ENCODE measurements at places on chromosomes 13 and 19. TPM values are rescaled to one million over a fixed set of nuclear protein-coding genes. Genes with fewer than 3 reads are reported as not detected.

The CEBPA gene
- total RNA-seq: 6.3 TPM

GRCh38 chr13:65825039-65825438 lies 1405.1 kb downstream of the PCDH9 start:
- no peak for DNase-seq

- peak; percentile 91 for DNase-seq
Measured at GRCh38 chr19:5138606-5139582, 170.0 kb downstream of the KDM4B start.

GRCh38 chr13:95656386-95657015 lies 12.0 kb upstream of the DZIP1 start:
- no peak for DNase-seq

DNA sequence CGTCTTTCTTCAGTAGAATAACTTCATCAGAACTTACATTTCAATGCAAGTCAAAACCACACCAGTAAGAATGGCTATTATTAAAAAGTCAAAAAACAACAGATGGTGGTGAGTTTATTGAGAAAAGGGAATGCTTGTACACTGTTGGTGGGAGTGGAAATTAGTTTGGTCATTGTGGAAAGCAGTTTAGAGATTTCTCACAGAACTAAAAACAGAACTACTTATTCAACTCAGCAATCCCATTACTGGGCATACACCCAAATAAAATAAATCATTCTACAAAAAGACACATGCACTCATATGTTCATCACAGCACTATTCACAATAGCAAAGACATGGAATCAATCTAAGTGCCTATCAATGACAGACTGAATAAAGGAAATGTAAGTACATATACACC lies 231.2 kb downstream of the NHLRC3 start:
- DNase-seq: no peak

GRCh38 chr13:65036999-65037398 lies 2193.1 kb downstream of the PCDH9 start:
- DNase-seq: no peak

GRCh38 chr13:108212886-108213285 lies 2.5 kb downstream of the LIG4 start:
- DNase-seq: no peak

DNA sequence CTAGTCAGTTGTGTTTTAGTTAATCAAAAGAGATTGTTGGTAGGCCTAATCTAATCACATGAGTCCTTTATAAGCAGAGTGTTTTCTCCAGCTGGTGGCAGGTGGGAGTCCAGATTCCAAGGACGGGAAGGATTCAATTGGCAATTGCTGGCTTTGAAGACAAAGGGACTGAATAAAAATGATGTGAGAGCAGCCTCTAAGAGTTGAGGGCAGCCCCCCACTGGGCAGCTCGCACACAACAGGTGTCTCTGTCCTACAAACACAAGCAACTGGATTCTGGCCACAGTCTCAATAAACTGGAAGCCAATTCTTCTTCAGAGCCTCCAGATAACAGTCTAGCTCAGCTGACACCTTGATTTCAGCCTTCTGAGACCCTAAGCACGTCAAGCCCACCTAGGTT lies 915.2 kb downstream of the PCDH9 start:
- no peak for DNase-seq
